ACHN (cell line): ENCODE measurements at places on chromosomes 12 and 14.
A peak's percentile ranks its signal among the peaks of the same experiment; 100 is the strongest.

DNA sequence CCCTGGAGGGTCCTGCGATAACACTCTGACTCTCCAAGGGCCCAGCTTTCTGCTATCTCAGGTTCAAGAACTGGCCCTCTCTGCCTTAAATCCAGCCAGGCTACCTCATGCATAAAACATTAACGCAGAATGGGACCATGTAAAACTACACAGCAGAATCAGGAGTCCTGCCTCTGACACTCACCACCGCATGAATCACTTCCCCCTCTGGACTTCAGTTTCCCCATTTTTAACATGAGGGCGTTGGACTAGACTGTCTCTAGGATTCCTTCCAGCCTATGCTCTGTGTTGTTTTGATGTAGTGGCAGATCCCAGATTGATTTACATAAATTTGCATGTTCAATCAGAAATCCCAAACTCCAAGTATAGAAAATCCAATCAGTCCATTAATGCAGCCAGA, 3.3 kb downstream of the NCKAP5L start:
- DNase-seq = peak; percentile 44

- DNase-seq = no peak
These were observed 4.0 kb upstream of the NAA25 start for GRCh38 chr12:112112409-112113133.

DNA sequence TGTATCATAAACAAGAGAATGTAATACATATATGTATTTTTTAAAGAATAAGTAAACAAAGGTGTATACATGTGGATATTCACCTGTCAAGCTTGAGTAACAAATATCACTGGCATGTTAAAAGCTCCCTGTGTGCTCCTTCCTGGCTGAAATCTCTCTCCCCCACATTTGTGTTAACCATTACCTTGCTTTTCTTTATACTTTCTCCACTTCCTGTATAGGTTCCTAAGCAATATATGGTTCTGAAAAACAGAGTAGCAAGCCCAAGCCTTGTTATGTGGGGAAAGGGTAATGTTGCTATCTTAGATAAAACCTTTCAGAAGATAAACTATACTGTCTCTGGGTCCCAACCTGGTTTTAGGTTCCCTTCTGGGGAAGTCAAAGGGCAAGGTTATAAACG, 32.3 kb upstream of the TBC1D30 start:
- no peak for DNase-seq

DNA sequence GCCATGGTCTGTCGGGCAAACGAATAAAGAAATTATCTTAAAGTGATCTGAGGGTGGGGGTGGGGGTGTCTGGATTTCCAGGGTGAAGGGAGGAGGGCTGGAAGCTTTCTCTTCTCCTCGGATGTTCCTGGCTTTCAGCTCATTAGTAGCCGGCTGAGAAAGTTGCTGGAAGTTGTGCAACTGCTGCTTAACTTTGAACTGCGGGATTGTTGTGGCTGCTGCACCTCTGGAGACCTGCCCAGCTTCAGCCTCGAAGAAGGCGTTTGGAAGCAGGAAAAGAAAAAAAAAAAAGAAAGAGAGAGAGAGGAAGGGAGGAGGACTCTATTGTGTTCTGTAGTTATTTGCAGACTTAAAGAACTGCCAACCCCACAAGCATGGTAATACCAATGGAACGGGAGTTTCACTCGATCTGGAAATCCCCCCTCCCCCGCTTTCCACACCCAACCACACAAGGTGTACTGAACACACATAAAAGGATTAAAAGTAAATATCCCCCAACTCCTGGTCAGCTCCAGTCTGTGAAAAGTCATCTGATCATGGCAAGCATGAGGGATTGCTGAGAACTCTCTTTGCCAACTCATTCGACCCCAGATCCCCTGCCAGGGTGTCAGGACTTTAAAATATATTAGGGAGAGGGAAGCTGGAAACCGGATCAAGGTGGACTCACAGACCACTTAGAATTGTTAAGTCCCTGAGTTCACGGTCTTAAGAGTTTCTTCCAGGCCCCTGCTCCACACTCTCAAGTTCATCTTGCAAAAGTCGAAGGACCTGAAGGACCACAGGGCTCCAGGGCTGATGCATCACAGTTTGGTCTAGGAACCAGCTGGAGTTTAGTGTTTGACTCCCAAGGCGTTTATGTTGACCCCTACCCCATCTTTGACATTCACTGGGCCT, at the start of gene RASSF9:
Gene RASSF9 (minus strand): TSS at position 213 of the 894 bp plus-strand sequence. CDS start 208 bp downstream, at position 5.
- DNase-seq = peak; percentile 51

- peak; percentile 71 for DNase-seq
These were observed 63.9 kb upstream of the GALNT9 start for GRCh38 chr12:132393245-132393795.

GRCh38 chr12:55025508-55025907, 5.7 kb downstream of the NEUROD4 start:
- DNase-seq = no peak

DNA sequence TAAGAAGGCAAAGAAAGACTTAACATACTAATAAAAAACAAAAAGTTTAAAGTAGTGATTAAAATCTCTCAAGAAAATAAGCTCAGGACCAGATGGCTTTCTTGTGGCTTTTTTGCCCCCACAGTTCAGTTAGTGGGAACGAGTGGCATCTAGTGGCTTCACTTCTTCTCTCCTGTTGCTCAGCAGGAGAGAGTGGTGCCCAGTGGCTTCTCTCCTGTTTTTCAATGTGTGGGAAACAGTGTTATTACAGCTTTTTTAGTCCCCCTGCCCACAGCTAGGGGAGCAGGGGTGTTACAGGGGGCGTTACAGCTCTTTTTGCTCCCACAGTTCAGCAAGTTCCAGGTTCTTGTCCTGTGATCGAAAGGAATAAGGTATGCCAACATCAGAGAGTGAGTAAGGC, 135.2 kb downstream of the RERGL start:
- DNase-seq = no peak

- DNase-seq = no peak
These were observed 54.4 kb downstream of the PELI2 start for GRCh38 chr14:56172571-56172971.

DNA sequence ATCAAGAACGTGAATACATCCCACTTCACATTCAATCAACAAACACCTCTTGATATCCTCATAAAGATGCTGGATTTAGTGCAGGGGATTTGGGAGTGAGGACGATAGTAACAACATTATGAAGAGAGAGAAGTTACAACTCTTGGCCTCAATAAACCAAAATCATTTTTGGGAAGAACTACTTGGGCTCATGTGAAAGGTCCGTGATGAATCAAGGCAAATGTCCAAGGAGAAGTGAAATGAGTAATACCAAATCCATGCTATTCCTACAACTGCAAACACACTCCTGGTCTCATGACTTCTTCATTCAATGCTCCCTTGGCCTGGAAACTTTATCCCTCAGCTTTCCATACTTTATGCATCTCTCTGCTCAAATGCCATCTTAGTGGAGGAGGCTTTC, 162.0 kb upstream of the LMNTD1 start:
- DNase-seq = no peak

GRCh38 chr12:85190728-85191127, 89.3 kb upstream of the ALX1 start:
- no peak for DNase-seq

GRCh38 chr12:123490089-123490488, 32.1 kb downstream of the SNRNP35 start:
- no peak for DNase-seq

DNA sequence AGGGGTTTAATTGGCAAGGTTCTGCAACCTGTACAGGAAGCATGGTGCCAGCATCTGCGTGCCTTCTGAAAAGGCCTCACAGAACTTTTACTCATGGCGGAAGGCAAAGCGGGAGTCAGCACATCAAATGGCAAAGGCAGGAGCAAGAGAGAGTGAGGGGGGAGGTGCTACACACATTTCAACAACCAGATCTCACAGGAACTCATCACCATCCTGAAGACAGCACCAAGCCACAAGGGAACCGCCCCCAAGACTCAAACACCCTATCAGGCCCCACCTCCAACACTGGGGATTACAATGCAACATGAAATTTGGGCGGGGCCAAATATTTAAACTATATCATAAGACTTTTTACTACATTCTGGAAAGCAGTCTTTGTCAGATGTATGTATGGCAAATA, 38.0 kb upstream of the FKBP4 start:
- DNase-seq = no peak

DNA sequence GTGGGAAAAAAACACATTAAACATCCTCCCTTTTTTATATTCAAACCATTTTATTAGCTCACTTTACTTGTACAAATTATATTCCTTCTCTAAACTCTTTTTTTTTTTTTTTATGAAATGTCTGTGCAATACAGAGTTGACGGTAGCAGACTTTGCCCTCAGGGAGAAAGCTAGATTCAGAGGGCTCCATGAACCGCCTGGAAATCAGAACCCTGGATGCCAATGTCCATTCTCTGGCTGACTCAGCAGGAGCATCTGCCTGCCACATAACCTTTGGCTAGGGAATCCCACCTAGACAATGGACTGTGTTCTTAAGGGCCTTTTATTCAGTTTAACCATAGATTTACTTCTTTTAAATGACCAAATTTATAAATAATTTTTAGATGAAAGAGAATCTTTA, 467.0 kb downstream of the MDGA2 start:
- DNase-seq = no peak

GRCh38 chr12:32377344-32378055, 21.9 kb upstream of the FGD4 start:
- no peak for DNase-seq
